ENCODE measurements at places on chromosomes 4 and X.

DNA sequence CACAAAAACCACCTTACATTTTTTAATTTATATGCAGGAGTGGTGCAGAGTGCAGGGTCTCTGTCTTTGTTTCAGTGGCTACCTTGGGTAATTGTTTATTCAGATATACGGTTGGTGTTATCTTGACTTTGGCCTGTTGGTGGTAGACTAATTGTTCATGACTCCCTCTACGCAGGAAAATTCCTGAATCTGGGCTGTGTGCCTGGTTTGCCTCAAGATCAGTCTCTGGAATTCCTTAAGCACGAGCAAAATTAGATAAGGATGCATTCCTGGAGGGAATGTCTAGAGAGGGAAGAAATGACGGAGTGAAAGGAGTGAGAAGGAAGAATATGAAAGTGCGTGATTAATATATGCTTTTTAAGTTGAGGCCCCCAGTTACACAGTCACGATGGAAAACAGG lies 576.9 kb upstream of the PCDH10 start:
- DNase-seq: no peak

DNA sequence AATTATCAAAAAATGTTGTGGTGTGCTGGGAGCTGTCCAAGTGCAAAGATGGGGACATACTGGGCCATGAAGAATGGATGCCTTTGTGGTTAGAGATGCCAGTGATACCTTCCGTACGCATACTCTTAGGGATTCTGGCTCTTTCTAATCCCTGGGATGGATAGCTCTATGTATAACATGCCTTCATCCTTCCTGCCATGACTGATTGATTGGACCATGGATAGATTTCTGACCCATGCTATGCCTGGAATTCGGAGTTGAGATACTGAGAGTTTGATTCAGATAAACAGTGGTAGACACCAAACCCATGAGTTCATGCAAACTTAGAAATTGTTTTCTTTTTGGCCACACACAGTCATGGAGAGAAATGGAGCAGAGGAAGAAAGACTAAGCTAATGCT lies 147.2 kb upstream of the WDFY3 start:
- no peak for DNase-seq

- DNase-seq: no peak
Measured at GRCh38 chrX:50707405-50707804, 106.6 kb downstream of the SHROOM4 start.

- no peak for DNase-seq
Measured at GRCh38 chr4:2073808-2074481, 14.8 kb downstream of the NAT8L start.

DNA sequence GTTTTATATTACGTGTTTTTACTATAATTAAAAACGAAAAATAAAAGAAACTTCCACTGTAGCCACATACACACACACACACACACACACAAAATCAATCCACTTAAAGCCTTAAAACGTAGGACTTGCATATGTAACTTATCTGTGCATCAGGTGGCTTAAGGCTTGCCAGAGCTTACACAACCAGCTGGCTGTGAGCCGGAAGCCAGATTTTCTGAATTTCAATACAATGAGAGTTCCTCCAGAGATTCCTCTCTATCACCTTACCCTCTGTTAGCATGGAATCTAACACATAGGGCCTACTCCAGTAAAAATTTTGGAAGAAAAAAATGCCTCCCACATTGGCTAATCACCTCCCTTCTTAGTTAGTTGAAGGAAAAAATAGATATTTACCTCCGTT lies 27.9 kb upstream of the SLITRK4 start:
- no peak for DNase-seq

- DNase-seq: no peak
Measured at GRCh38 chr4:176313596-176314336, 6.0 kb upstream of the SPCS3 start.

DNA sequence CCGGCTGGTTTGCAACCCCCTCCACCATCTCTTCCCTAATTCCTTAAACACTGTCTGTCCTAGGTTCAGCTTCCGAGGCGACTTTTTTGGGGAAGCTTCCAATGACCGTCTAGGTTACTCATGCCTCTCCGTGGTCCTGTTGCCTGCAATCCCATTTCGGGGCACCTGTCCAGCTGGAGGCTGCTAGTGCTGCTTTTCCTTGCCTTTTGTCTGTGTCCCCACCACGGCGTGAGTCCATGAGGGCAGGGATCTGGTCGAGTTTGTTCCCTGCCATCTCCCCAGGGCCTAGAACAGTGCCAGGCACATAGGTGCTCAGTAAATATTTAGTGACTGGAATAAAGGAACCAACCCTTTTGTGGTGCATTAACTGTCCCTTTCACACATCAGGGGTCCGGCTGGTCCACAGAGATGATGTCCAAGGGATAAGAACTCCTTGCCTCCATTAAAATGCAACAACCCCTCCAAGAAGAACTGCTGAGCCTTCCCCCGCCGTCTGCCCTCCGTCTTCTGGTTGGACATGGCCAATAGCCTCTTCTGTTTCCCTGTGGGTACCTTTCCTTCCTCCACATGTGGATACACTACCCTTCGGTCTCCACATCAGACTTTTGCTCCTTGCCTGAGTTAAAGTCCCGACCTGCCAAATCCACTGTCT lies 5.7 kb upstream of the SORCS2 start:
- no peak for DNase-seq

- DNase-seq: no peak
Measured at GRCh38 chr4:13635286-13635799, 7.8 kb upstream of the BOD1L1 start.

DNA sequence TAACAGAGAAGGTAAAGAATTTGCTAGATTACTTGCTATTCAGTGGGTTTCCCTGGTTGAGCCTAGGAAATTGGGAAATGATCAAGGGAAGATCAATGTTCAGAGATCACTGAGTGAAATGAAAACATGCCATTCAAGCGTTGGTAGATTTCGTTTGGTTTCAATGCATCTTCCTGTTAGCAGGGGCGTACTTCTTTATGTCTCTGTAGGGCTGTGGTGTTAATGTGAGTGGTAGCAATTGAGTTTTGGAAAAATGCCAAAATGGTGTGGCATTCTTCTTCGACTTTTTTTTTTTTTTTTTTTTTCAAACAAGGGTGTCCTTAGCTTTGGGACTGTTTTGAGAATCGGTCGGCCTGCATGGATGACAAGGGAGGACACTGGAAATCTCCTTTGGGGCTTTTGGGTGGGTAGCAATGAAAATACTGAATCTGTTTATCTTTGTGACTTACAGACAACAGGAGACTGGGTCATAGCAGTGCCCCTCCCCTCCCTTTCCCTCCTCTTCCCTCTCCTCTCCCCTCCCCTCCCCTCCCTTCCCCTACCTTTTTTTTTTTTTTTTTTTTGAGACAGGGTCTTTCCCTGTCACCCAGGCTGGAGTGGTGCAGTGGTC lies 50.4 kb downstream of the SPRY1 start:
- DNase-seq: peak; percentile 0

DNA sequence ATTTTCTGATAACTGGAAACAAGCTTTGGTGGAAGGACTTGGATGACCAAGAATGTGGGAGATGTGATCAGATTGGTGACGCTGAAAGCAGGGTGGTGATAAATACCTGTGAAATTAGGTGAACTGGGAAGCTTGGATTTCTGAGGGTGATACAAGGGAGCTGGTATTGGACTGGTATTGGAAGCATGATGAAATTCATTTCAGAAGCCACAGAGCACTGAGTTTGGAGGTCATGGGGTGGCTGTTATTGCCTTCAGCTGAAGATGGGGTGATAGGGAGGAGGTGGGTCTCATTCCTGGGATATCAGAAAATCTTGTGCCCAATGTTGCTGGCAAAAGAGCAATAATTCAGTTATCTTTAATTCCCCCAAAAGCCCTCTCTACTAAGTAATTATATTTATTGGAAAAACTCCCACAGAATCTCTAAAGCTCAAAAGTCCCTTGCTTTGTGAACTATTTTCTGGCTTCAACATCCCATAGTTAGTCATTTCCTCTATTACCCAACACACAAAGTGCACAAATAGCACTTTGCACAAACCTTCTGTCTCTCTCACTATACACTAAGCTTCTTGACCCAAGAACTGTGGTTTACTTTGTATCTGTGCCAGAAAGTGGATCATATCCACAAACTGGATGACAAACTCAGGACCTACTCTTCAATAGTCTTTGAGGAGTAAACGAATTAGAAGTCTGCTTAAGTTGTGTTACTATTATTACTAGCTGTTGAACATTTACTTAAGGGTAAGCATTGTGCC lies 23.1 kb upstream of the CAMK2D start:
- no peak for DNase-seq

DNA sequence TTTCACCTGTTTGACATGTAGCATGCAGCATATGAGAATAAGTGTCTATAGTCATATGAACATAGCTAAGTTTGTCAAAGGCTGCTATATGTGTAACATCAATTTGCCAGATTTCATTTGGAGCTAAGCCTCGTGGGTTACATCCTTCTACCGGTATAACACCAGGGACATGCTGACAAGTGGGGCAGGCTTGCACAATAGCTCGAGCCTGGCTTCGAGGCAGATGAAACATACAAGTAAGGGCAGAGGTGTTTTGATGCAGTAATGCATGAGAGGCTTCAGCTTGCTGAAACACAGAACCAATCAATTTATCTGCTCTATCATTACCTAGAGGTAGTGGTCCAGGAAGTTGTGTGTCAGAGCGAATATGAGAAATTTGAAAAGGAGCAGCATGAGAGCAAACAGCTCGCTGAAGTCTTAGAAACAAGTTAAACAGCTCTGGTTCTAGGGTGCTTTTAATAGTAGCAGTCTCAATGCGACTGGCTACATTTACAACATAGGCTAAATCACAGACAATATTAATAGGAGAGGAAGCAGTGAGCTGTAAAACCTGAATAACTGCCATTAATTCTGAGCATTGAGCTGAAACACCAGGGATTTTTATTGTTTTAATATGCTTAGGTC lies 14.9 kb upstream of the UGDH start:
- DNase-seq: no peak

GRCh38 chr4:20809812-20810211 lies 109.6 kb downstream of the PACRGL start:
- no peak for DNase-seq

GRCh38 chr4:113711883-113712662 lies 49.5 kb downstream of the CAMK2D start:
- no peak for DNase-seq

DNA sequence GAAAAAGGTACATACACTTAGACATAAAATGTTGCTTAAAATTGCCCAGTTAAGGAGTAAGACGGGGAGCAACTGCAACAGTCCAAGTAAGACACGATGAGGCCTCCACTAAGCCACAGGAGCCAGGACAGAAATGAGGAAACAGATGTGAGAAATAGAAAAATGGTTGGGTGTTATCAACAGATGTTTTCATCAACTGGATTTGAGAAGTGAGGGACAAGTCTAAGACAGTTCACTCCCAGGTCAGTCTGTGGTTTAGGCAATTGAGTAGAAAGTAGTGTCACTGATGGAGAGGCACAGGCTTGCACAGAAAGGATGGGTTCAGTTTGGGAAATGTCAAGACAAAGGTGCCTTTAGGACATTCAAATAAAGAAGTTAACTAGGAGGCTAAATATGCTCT lies 23.5 kb upstream of the PHF8 start:
- DNase-seq: no peak

DNA sequence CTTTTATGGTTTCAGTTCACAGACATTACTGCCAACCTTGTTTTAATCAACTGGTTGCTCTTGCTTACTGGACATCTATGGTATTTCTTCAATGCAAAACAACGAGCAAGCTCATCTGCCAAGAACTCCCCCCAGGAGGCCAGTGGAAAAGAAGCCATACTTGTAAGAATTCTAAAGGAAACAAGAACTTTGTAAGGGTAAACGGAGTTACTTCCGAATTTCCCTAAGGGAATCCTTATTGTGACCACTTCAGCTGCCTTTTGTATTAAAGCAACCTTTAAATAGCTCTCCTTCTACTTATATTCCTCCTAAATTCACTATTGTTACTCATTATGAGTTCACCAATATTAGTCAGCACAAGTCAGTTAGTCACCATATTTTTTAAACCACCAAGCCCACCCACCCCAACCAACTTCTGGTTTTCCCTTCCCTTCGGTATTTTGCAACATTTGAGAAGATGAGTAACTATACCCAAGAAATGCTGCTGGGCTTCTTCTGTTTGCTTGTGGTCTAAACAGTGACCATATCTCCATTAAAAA lies 602.8 kb upstream of the DIPK2B start:
- no peak for DNase-seq

DNA sequence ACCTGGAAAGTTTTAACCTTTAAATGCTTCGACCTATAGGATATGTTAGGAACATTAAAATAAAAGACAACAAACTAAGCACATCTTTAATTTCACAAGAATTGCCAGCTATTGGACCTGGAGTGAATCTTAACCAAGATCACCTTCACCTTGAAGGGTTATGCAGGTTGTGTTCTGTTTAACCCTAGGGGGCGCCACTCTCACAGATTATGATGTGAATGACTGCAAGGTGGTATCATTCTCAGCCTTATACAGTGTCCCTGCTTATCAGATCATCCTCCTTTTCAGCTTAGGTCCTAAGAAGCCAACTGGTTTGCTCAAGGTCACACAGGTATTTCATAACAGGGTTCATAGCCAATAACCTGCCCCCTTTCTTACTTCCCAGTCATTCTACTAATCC lies 23.5 kb downstream of the INTS6L start:
- no peak for DNase-seq

GRCh38 chr4:140080883-140081282 lies 73.1 kb downstream of the MAML3 start:
- DNase-seq: no peak

GRCh38 chr4:13089659-13089998 lies 394.5 kb downstream of the RAB28 start:
- DNase-seq: no peak

GRCh38 chr4:176207839-176208238 lies 12.5 kb upstream of the SPATA4 start:
- no peak for DNase-seq

DNA sequence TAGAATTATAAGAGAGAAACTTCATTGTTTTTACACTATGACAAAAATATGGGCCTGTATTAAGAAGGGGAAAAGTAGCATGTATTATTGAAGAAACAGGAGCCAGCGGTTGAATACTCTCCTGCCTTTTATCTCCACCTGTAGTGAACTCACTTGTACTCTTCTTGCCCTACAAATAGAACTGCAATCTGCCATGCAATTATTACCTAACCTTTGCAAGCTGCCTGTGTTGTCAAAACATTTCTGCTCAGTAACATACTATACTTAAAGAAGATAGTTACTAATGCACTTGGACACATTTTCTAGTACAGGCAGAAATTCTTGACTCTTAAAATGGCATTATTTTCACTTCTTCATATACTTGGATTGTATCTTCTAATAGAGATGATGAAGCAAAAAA lies 818.4 kb upstream of the GRID2 start:
- DNase-seq: no peak

DNA sequence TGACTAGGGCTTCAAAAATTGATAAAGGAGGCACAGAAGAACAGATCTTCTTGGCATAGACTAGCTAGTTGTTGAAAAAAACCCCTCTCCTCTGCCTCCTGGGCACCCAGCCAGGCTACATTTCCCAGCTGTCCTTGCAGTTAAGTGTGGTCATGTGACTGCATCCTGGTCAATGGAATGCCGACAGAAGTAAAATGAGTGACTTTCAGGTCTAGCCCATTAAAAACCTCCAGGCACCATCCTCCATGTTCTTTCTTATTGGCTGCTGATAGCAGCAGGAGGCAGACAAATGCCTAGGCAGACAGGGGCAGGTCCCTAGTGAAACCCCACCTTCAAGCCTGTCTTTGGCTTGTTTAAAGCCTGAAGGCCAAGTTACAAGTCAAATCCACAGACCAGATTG lies 35.3 kb downstream of the ATXN3L start:
- no peak for DNase-seq
